ENCODE measurements at places on chromosomes 1 and 21.

DNA sequence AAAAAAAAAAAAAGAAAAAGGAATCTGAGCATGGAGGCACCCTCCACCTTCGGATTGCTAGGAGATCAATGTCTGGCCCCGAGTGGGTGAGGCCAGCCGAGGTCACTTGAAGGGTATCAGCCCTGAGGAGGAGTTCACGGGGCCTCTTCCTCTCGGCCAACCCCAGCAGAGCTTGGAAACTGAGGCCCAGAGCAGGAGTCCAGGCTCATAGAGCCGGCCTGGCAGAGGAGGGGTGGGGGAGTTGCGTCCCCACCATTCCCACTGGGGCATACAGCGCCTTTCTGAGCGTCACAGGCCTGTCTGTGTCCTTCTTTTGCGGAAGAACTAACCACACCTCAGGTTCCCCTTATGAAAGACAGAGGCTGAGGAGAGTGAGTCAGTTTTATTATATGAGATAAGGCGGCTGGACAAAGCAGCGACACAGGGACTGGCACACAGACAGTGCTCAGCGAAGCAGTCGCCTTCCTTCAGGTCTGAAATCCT, 17.1 kb upstream of the EPHA2 start:
- no peak for DNase-seq

DNA sequence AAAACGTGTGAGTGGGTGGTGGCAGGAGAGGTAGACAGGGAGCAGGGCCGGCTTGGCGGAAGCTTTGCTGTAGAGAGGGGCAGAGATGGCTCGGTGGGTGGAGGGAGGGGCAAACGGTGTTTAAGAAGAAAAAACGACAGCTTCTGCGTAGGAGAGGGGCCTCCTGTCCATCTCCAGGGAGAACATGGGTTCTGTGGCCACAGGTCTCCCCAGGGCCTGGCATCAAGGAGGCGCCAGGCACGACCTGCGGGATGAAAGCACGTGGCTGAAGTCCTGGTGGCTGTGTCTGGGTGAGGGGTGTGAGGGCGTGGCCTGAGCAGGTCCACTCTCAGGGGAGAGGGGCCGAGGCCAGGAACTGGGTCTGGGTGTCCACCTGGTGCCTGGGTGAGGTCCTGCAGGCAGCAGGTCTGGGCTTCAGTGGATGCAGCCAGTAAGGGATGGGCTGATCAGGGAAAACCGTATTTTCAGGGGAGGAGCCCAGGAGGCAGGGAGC, 940 bp upstream of the PRKCZ start:
- no peak for DNase-seq

DNA sequence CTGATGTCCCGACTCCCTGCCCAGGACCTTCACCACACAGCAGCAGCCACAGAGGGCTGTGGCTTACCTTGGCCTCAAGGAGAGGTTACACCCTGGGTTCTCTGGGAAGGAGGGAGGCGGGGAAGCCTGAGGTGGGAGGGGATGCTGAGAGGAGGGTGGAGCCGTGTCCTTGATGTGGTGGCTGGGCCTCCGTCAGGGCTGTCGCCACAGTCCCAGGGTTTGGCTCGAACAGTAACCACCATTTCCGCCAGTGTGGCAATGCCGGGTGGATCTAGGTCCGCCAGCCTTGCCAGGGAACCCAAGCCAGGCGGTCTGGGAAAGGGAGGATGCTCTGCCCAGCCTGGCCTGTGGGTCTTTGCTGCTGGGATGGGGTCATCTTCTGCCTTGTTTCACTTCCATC, 18.4 kb upstream of the CDCA8 start:
- peak; percentile 55 for DNase-seq

GRCh38 chr1:153032677-153033308, 1.8 kb downstream of the SPRR1B start:
- DNase-seq = peak; percentile 44

GRCh38 chr21:14382486-14382834, 486 bp downstream of the HSPA13 start:
- DNase-seq = no peak

- DNase-seq = no peak
Observed at GRCh38 chr21:17428484-17428869, 84.4 kb upstream of the CXADR start.

GRCh38 chr1:68473060-68473459, 23.3 kb upstream of the RPE65 start:
- no peak for DNase-seq

GRCh38 chr1:242890192-242890741, 364.8 kb downstream of the CEP170 start:
- no peak for DNase-seq

- peak; percentile 20 for DNase-seq
Observed at GRCh38 chr21:15645830-15646229, 84.0 kb upstream of the USP25 start.

GRCh38 chr21:17818186-17819113, 706 bp downstream of the C21orf91 start:
- peak; percentile 56 for DNase-seq

DNA sequence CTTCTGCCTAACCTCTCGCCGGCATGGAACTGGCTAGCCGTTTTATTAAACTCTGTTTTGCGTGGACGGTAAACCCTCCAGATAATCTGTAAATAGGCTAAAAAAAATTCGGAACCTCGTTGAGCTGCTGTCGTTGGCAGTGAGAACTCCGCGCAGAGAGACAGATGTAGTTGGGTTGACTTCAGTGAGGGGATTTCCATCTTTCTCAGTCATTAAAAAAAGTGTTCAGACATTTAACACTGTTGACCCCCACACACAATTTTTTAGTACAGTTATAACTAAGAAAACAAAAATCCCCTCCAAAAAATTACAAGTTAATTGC, 464 bp downstream of the PARK7 start:
- DNase-seq = no peak

- no peak for DNase-seq
Observed at GRCh38 chr1:241292973-241293372, 64.0 kb downstream of the RGS7 start.

DNA sequence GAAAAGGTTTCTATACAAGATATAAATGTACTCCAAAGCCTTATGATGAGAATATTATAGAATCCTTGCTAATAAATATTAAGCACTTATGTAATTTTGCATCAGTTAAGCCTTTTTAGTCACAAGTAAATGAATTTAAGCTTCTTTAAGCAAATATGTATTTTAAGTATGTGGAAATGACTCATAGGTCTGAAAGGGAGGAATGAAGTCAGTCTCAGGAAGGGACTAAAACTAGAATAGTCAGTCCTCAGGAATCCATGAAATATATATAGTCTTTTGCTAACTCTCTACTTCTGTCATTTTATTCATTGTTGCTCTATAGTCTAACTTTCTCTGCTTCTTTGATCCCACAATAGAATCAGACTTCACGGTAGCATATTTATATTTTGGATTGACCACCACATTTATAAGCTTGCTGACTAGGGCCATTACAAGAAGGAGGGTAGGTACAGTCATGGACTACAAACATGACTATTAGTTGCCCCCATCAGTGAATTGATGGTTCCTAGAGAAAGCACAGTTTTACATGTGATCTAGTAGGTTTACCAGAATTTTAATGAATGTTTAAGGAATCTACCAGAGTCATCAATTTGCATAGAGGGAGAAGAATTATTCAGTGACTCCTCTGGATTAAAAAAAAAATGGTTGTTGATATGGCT, 20.2 kb upstream of the RABGGTB start:
- peak; percentile 63 for DNase-seq

GRCh38 chr1:223515421-223515820, 122.2 kb downstream of the CCDC185 start:
- DNase-seq = no peak

DNA sequence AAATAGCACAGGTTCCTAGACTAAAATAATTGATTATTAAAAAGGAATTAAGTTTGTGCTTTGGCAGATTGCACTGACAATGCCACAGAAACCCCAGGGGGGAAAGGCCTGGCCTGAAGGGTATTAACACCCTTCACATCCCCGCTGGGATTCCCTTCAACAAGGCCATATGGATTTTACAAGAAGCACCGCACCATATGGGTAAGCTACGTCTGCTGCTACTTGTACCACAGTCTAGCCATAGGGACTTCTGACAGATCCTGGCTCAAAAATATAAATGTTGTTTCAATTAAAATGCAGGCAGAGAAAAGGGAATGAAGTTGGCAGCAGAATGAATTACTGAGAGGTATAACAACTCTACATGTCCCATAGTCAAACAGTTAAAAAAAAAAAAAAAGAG, 101.0 kb downstream of the DENND1B start:
- DNase-seq = no peak

DNA sequence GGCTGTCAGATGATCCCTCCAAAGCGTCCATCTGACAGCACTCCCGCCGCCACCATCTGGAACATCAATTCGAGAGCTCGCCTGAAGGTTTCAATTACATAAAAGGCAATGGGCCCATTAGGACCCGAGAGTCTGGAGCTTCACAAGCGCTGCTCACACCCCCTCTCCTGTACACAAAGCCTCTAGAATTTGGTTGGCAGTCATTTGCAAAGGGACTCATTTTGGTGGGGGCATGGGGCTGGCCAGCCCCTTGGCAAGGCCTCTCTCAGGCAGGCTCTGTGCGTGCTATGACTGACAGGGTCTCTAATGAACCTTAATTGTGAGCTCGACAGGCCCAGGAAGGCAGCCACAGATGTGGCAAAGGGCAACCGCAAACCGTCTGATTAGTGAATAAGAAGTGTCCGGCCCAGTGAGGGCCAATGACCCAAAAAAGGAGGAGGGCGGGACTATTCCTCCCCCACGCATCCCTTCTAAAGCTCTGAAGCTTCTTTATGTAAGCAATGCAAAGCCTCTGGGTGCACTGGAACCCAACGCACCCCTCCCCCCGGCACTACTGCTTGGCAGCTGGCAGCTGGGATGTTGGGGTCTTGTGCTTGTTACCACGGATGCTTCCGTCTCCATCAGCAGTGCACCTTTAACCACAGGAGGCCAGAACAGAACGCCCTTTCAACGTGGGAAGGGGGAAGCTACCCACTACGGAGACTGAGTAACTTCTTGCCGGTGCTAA, 79.4 kb downstream of the CAPZB start:
- peak; percentile 54 for DNase-seq

GRCh38 chr1:197955486-197956394, 38.6 kb downstream of the LHX9 start:
- DNase-seq = peak; percentile 35

- no peak for DNase-seq
Observed at GRCh38 chr1:18069903-18070302, 37.7 kb upstream of the IGSF21 start.

GRCh38 chr1:32336963-32337675, 1.1 kb upstream of the MARCKSL1 start:
- no peak for DNase-seq

DNA sequence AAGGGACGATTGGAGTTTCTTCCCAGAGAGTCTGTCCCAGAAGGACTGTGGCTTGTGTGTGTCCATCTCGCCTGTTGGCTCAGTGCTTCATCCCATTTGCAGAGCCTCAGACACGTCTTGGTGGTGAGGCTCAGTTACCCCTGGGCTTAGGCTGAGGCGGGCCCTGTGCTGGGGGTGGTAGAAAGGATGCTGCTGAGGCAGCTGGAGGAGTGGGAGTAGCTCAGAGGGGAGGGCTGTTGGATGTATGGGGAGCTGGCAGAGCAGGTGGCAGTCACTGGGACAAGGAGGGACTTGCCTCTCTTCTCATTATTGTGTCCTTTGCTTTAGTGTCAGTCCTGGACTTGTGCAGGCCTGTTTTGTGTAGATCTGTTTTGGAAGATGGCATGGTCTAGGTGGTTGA, 7.3 kb upstream of the MIIP start:
- DNase-seq = no peak

- no peak for DNase-seq
Observed at GRCh38 chr1:228420968-228421826, 4.5 kb upstream of the TRIM17 start.

DNA sequence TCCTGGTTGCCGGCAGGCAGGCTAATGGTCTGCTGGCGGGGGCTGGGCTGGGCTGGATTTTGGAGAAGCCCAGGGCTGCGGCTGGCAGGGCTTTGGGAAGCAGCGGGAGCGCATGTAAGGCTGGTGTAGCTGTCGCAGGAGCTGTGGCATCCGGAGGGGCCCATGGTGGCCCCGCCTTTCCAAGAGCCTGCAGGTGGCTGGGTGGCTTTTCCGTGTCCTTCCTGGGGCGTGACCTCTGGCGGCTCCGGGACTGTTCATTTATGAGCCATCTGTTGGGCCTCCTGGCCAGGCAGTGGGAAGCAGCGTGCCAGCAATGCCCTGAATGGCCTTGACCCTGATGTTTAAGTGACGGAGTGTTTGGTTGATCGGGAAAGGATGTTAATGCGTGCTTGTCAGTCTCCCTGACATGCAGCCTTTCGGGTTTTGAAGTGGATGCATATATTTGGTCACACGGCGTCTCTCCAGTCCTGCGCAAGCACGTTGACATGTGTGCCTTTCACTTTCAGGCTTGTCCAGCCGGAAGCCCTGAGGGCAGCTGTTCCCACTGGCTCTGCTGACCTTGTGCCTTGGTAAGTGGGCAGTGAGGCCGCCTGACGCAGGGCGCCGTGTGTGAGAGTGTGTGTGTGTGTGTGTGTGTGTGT, 38.5 kb downstream of the AGPAT3 start:
- no peak for DNase-seq

GRCh38 chr1:55288245-55288644, 73.1 kb upstream of the USP24 start:
- DNase-seq = peak; percentile 5

GRCh38 chr1:155947741-155948140, 6.3 kb downstream of the RXFP4 start:
- no peak for DNase-seq

DNA sequence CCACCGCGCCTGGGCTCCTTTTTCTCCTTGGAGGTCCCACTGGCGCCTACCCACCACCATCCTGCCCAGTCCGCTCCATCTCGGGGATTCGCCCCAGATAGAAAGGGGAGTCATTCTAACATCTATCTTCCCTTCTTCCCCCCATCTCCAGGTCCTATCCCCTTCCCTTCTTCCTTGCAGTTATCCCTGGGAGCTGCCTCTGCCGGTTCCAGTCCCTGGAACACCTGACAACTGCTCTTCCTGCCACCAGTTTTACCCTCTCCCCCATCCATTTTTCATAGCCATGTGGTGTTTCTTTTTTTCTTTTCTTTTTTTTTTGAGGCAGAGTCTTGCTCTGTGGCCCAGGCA, 12.0 kb upstream of the COL16A1 start:
- DNase-seq = no peak

DNA sequence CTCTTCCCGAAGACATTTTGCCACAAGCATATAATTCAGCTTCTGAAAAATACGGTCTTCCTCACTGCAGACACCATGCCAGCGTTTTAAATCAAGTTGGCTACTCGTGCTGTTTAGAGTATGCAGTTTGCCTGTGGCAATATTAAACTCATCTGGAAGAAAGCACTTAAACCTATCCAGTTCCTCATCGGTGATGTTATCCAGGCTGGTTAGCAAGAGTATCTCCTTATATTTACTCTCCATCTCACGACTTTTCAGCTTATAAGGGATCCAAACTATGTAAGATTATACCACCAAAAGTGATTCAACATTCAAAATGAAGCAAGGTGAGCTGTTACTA, 9.7 kb upstream of the IFI16 start:
- DNase-seq = no peak

GRCh38 chr1:2349806-2350205, 41.5 kb downstream of the MORN1 start:
- DNase-seq = no peak

DNA sequence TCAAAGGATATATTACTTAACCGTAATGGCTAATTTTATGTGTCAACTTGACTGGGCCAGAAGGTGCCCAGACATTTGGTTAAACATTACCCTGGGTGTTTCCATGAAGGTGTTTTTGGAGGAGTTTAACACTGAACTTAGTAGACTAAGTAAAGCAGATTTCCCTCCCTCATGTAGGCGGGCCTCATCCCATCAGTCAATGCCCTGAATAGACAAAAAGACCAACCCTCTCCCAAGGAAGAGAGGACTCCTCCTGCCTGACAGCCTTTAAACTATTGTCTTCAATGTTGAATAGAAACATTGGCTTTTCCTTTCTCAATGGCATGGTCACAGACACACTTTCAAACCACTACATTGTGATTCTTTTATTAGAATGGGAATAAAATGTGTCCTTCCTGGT, 121.9 kb downstream of the SETD4 start:
- DNase-seq = no peak

All from AG20443 (cell line).